Spleen (tissue), 13 donors: ENCODE measurements at places on chromosomes 4 and X. TPM values are rescaled to one million over a fixed set of nuclear protein-coding genes. Genes with fewer than 3 reads are reported as not detected.

GRCh38 chrX:117995378-117995777 lies 121.2 kb downstream of the KLHL13 start:
- H3K4me1 ChIP-seq: no peaks in the 10 kb centered on the region
- no peak for DNase-seq
- no peak overlapping the region for H3K4me3 ChIP-seq
- H3K36me3 ChIP-seq: no peaks in the 10 kb centered on the region
- H3K27me3 ChIP-seq: no peaks in the 10 kb centered on the region

- no peak overlapping the region for H3K4me3 ChIP-seq
- H3K27me3 ChIP-seq: no peaks in the 10 kb centered on the region
- H3K4me1 ChIP-seq: no peaks in the 10 kb centered on the region
- H3K36me3 ChIP-seq: no peaks in the 10 kb centered on the region
These were observed 13.8 kb upstream of the GNPDA2 start for GRCh38 chr4:44740201-44740600.

DNA sequence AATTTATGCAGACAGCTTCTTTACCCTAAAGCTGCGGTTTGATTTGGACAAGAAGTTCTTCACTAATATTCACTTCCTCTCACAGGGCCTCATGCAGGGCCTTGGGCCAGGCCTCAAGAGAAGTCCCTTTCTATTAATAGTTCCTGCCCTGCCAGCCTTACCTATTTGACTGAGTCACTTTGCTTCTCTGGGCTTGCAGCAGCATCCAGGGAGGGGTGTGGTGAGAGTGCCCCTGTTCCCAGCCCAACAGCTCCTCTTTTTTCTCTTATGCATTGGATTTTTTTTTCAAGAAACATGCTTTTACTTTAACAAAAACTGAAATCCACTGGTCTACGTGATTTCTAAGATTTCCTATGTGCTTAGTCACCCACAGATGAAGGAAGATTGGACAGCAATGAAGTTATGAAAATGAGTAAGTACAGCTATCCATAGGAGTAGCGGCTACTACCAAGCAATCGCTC lies 26.7 kb downstream of the FAM156B start:
- H3K27ac ChIP-seq: no peak overlapping the region
- peaks cover 34% of the 10 kb centered on the region for H3K4me1 ChIP-seq
- peak; percentile 70 for DNase-seq
- no peak overlapping the region for H3K4me3 ChIP-seq

DNA sequence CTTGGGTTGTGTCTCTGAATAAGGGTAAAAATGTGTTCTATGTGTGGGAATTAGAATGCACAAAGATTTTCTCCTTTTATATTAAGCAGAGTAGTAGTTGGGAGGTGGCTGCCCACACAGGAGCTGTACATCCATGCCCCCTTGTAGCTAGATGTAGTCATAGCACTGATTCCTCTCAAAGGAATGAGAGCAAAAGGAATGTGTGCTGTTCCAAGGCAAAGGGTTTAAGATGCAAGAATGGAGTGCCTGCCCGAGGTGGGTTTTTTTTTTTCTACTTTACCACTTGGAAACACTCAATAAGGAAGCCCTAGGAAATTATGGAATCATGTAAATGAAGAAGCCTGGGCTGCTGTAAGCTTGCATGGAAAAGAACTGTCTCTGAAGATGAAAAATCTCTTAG lies 2183.2 kb upstream of the AGA start:
- no peaks in the 10 kb centered on the region for H3K36me3 ChIP-seq
- H3K27me3 ChIP-seq: no peaks in the 10 kb centered on the region
- DNase-seq: no peak
- H3K4me1 ChIP-seq: no peaks in the 10 kb centered on the region
- H3K4me3 ChIP-seq: no peak overlapping the region
- no peak overlapping the region for H3K27ac ChIP-seq

- no peaks in the 10 kb centered on the region for H3K36me3 ChIP-seq
- H3K4me3 ChIP-seq: no peak overlapping the region
- no peak overlapping the region for H3K27ac ChIP-seq
- no peaks in the 10 kb centered on the region for H3K4me1 ChIP-seq
- H3K27me3 ChIP-seq: no peaks in the 10 kb centered on the region
These were observed 541.9 kb upstream of the BOD1L1 start for GRCh38 chr4:14169460-14169859.

DNA sequence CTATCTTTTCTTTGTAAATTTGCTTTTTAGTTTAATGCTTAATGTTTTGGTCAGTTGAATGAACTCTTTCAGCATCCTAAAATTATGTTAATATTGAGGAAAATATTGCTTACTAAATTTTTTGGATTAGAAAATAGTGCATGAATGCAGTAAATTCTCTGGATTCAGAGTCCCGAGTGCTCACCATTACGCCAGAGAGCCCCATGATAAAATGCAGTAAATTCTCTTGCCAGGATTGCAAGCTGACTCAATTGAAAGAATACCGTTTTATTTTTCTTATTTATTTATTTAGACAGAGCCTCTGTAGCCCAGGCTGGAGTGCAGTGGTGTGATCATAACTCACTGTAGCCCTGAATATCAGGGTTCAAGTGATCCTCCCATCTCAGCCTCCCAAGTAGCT lies 60.9 kb upstream of the ENPEP start:
- no peak overlapping the region for H3K27ac ChIP-seq
- no peaks in the 10 kb centered on the region for H3K36me3 ChIP-seq
- H3K27me3 ChIP-seq: no peaks in the 10 kb centered on the region

- no peak for DNase-seq
- H3K4me1 ChIP-seq: no peaks in the 10 kb centered on the region
- H3K4me3 ChIP-seq: no peak overlapping the region
- no peak overlapping the region for H3K27ac ChIP-seq
- H3K27me3 ChIP-seq: no peaks in the 10 kb centered on the region
These were observed 304.5 kb upstream of the CXorf51A start for GRCh38 chrX:147119088-147119487.

- no peak for DNase-seq
- H3K36me3 ChIP-seq: no peaks in the 10 kb centered on the region
- H3K4me3 ChIP-seq: no peak overlapping the region
- H3K27ac ChIP-seq: no peak overlapping the region
These were observed 21.1 kb downstream of the RASSF6 start for GRCh38 chr4:73599182-73599581.

GRCh38 chr4:169582203-169582602 lies 30.2 kb downstream of the NEK1 start:
- H3K4me3 ChIP-seq: no peak overlapping the region
- no peak overlapping the region for H3K27ac ChIP-seq
- no peaks in the 10 kb centered on the region for H3K27me3 ChIP-seq
- no peak for DNase-seq

GRCh38 chr4:9921326-9921725 lies 100.0 kb downstream of the SLC2A9 start:
- H3K4me3 ChIP-seq: no peak overlapping the region
- DNase-seq: no peak
- no peaks in the 10 kb centered on the region for H3K27me3 ChIP-seq

- no peak overlapping the region for H3K27ac ChIP-seq
- DNase-seq: no peak
- H3K36me3 ChIP-seq: no peaks in the 10 kb centered on the region
These were observed 66.1 kb upstream of the HGFAC start for GRCh38 chr4:3375688-3376087.

DNA sequence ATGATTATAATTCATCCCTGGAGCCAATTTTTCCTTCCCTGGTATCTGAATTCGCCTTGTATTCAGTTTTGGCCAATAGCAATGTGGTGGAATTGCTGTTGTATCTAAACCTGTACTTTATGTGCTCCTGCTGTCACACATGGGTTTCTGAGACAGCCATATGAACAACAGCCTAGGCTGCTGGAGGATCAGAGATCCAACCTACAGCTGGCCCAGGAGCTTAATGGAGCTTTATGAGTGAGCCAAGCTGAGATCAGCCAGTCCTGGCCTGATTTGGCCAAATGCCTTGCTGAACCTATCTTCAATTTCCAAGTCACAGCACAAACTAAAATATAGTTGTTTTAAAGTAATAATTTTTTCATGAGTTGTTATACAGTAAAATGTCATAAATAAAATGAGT lies 1071.5 kb downstream of the PCDH7 start:
- no peak overlapping the region for H3K27ac ChIP-seq
- no peaks in the 10 kb centered on the region for H3K4me1 ChIP-seq
- H3K27me3 ChIP-seq: no peaks in the 10 kb centered on the region
- no peak for DNase-seq
- no peak overlapping the region for H3K4me3 ChIP-seq
- no peaks in the 10 kb centered on the region for H3K36me3 ChIP-seq

DNA sequence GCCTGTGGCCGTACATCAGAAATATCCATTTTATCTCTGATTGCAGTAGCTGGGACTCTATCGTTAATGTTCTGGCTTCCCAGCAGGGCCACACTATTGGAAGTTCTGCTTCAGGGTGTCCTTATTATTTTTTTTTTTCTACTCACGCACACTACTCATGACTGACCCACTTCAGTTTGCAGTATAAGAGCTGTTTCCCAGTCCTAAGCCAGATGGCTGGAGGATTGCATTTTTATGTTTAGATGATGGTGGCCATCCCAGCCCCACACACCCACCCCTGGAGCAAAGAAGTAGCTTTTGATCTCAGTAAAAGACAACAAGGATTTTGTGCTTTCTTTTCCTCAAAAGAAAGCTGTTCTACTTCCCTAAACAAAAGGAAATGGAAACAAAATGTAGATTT lies 557.0 kb upstream of the GALNTL6 start:
- no peak overlapping the region for H3K4me3 ChIP-seq
- H3K36me3 ChIP-seq: no peaks in the 10 kb centered on the region
- DNase-seq: no peak
- no peaks in the 10 kb centered on the region for H3K4me1 ChIP-seq

- H3K27ac ChIP-seq: no peak overlapping the region
- H3K36me3 ChIP-seq: no peaks in the 10 kb centered on the region
- no peaks in the 10 kb centered on the region for H3K27me3 ChIP-seq
- no peaks in the 10 kb centered on the region for H3K4me1 ChIP-seq
- DNase-seq: no peak
These were observed 199.3 kb downstream of the PCDH18 start for GRCh38 chr4:137333031-137333430.

DNA sequence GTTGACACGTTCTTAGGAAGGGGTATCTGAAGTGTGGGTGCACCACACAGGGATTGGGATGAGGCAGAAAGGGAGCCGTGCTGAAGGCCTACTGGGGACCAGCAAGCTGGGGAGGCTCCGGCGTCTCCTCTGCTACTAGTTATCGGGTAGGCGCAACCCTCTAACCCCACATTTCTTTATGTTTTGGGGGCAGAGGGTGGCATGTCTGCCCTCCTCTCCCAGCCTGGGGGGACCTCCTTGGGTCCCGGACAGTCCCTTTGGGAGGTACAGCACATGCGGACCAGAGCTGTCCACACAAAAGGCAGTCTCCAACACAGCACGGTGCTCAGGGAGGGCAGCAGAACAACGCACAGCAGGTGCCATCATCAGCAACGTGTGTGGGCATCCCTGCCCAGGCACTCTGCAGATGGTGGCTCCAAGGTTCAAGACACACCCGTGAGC lies 33.2 kb downstream of the WDR1 start:
- H3K4me1 ChIP-seq: peaks cover 4% of the 10 kb centered on the region
- peak; percentile 61 for DNase-seq
- H3K36me3 ChIP-seq: peaks cover 100% of the 10 kb centered on the region
- H3K4me3 ChIP-seq: no peak overlapping the region

DNA sequence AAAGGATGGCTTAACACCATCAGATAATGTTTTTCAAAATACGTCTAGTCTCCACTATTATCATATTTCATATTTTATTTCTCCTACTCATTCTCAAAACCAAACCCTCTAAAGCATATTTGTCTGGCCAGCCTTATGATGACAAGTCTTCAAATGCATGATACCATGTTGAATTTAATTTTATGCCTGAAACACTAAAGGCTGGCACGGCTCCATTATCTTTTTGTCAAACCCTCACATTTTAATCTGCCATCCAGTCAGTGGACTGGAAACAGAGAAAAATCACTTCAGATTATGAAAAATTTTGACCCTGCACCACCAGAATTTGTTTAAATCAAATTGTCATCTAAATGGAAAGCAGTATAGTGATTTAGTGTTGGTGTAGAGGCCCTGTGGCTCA lies 42.9 kb downstream of the SCD5 start:
- H3K36me3 ChIP-seq: no peaks in the 10 kb centered on the region
- H3K27me3 ChIP-seq: no peaks in the 10 kb centered on the region
- DNase-seq: no peak
- H3K4me3 ChIP-seq: no peak overlapping the region

DNA sequence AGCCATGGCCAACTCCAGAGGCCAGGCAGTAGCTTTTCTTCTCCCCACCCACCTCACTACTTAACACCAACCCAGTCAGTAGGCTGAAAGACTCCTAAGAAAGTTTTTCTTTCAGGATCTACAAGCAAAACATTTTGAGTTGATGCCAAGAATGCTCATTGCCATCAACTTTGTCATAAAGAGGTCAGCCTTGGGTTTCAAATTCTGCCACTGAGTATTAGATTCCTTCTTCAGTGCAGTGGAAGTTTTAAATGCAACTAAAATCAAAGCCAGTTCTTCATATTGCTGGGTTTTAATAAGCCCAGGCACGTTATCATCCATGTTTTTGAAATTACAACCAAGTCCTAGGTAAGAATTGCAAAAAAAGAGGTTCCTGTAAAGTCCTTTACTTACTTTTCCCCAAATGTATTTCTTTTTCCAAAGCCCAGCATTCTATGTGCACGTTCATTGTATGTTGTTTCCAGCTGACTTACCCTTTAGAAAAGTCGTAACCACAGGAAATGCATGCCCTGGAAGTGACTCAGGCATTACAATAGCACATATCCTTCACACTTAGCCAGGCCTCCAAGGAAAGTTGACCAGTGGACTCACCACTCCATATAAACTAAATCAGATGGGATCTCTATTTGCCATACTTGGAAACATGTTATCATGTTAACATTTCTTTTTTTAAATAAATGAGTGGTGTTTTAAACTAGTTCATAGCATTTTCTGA lies 229.9 kb downstream of the SOX3 start:
- H3K4me3 ChIP-seq: no peak overlapping the region
- no peak for DNase-seq
- no peak overlapping the region for H3K27ac ChIP-seq
- no peaks in the 10 kb centered on the region for H3K36me3 ChIP-seq

GRCh38 chr4:113012786-113013185 lies 36.7 kb upstream of the ANK2 start:
- H3K27ac ChIP-seq: no peak overlapping the region
- no peaks in the 10 kb centered on the region for H3K36me3 ChIP-seq
- H3K27me3 ChIP-seq: no peaks in the 10 kb centered on the region
- no peak overlapping the region for H3K4me3 ChIP-seq
- no peak for DNase-seq

DNA sequence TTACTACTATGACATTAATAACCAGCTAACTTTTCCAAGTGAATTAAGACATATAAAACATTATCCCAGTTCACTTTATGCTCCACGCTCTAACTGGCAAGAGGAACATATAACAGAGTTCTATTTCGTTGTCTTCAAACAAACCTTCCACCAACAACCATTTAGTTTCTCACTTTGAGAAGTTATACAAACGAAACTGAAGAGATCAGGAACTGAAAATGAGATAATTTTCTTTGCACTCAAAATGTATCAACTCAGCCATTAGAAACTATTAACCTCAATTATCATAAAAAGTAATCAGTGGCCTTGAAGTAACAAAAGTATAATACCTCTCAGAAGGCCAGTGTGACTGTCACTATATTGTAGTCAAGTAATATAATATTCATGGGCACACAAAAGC lies 70.1 kb downstream of the CHM start:
- H3K27me3 ChIP-seq: no peaks in the 10 kb centered on the region
- no peak overlapping the region for H3K27ac ChIP-seq
- DNase-seq: no peak
- no peak overlapping the region for H3K4me3 ChIP-seq

The MAMLD1 gene
- polyA plus RNA-seq: 2.0 TPM

The LRAT gene
- 0.02 TPM for polyA plus RNA-seq

The ANXA10 gene
- not detected for polyA plus RNA-seq

The SYTL5 gene
- not detected for polyA plus RNA-seq

The RRH gene
- polyA plus RNA-seq: 0.03 TPM

The PABPC1L2A gene
- polyA plus RNA-seq: not detected

The GPM6B gene
- polyA plus RNA-seq: 2.0 TPM

The ZNF157 gene
- 0.16 TPM for polyA plus RNA-seq

The SRPK3 gene
- 0.26 TPM for polyA plus RNA-seq

The USP17L19 gene
- polyA plus RNA-seq: not detected

The FAM236D gene
- polyA plus RNA-seq: not detected
